Mucosa of descending colon (tissue), 3 donors: ENCODE measurements at places on chromosomes 12 and 14. TPM values are rescaled to one million over a fixed set of nuclear protein-coding genes. Genes with fewer than 3 reads are reported as not detected.

The NUP37 gene
- 25.9 TPM for total RNA-seq

The P2RX2 gene
- total RNA-seq, result 1.4 TPM

The BRF1 gene
- total RNA-seq, result 34.2 TPM

The CCDC197 gene
- not detected for total RNA-seq

The FSCB gene
- not detected for total RNA-seq

The GLIPR1L1 gene
- total RNA-seq, result not detected

The UNG gene
- 22.1 TPM for total RNA-seq

The HOXC5 gene
- total RNA-seq, result not detected

The RTRAF gene
- 108 TPM for total RNA-seq
